ENCODE measurements at places on chromosomes 2 and 18.

DNA sequence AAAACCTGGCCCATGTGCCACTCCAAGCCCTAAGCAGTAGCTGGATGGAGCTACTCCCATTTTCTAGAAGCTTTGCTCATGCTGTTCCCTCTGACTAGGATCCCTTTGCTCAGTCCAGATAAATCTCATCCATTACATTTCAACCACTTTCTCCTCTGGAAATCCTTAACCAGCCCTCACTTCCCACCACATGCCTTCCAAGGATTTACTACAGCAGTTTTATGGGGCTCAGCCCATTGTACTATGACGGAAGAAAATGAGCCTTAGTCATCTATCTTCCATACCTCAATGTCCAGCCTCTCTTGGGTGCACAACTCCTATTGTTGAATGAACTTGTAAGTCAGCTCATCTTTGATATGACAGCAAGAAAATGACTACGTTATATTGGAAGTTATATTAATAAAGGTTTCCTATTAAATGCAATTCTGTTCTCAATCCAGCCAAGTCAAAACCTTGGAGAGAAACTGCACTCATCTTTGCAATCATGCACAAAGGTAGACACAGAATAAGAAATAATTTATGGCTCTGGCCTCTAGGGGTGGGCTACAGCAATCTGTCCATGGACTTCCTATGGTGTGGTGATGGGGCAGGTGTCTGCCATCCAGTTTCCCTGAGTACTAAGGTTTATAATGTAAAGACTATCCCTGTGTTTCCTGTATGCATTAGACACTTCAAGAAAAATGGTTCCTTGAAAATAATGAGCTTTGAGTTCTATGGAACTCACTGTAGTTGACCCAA lies 3.4 kb downstream of the B4GALT6 start:
- no peak for DNase-seq

DNA sequence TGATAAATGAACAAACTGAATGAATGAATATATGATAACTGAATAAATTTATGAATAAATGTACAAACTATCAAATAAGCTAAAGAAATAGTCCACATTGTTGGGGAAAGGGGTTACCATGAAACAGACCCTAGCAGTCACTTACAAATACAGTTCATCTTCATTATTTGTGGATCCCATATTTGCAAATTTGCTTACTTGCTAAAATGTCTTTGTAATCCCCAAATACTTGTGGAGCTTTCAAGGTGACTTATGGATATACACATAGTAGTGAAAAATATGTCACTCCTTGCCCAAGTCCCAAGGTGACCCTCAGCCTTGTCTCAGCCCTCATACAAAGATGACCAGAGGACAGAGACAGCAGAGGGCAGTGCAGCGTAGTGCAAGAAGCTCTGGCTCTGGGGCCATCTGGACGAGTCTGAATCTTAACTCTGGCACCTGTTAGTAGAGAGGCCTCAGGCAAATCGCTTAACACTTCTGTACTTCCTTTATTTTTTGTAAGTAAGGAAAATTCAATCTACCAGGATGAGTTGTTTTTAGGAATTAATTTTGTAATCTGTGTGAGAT lies 3.1 kb downstream of the PAIP2B start:
- no peak for DNase-seq

DNA sequence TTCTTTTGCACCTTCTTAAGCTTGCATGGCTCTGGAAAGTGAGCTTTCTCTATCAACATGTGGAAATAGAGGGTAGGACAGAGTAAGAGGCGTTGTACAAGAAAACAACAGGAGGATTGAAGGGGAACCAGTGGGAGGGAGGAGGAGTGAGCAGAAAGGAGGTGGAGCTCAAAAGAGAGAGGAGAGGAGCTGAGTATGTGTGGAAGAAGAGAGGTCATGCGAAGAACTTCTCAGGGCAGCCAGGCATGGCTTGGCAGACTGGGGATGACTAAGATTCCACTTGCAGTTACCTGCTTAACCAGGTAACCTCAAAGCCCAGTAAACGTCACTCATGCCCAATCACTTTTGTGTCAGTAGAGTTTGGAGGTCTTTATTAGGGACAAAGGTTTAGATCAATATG lies 105.1 kb downstream of the BCL2L11 start:
- no peak for DNase-seq

DNA sequence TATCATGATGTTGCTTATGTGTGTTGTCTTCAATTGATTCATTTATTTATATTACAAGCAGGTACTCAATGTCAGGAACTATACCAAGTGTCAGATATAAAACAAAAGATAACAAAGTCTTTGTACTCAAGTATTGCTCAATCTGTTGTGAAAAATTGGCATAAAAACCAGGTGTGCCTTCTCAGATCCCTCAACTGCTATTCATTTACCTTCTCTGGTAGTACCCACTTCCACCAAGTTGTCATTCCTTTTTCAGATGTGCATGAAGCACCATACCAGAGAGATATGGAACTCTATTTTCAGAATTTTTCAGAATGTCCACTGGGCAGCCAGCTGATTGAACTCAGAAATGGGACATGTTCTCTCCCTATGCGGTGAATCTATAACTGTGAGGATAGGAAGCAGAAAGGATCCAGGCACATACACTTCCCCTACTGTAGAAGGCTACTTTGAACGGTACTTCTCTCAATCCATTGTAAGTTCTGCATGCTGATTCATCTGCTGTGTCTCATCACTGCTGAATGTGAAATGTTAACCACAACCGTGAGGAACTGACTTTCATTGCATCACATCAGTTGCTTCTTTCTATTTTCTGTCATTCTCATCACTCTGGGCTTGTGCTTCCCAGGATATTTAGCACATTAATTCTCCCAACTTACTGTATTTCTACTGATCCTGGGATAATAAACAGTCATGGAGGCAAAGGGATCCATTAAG lies 1621.3 kb downstream of the SUCLG1 start:
- DNase-seq, result peak; percentile 88

- DNase-seq, result no peak
Observed at GRCh38 chr2:204470178-204470620, 75.1 kb upstream of the PARD3B start.

GRCh38 chr2:43609290-43609918 lies 13.6 kb upstream of the THADA start:
- no peak for DNase-seq

- no peak for DNase-seq
Observed at GRCh38 chr2:239286901-239287300, 113.9 kb downstream of the HDAC4 start.

DNA sequence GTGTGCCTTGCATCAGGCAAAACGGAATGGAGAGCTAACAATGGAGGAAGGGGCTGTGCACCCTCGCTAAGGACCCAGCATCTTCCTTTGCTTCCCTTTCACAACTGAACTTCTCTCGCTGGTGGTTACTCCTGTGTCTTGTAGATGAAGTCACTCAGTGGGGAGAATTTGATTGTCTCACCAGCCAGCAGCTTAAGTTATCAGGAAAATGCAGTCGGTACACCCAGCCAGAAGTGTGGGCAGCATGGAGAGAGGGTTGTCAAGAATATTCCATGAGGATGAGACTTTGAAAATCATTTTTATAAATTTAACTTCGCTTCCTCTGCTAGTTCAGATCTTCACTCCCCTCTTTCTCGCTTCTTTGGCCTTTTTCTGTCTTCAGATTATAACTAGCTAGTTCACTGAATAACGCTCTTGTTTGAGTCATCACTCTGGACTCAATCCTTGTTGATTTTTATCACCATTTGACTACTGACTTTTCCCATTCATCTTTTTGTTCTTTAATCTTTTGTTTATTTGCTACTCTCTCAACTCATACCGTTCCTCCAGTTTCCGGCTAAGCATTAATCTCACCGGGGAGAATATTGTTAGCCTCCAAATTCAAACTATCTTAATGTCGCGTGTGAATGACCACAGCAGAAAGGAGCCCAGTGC lies 221.7 kb downstream of the CD226 start:
- no peak for DNase-seq

DNA sequence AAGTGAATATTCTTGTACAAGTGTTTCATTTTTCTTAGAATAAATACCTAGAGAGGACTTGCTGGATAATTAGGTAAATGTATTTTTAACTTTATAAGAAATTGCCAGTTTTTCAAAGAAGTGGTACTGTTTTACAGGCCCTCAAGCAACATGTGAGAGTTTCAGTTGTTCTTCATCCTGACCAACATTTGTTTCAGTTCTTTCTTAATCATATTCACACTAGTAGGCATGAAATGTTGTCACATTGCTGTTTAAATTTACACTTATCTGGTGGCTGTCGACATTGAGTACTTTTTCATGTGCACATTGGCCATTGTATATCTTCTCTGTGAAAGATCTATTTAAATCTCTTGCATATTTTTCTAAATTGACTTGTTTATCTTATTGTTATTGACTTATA lies 178.1 kb downstream of the ACOXL start:
- no peak for DNase-seq
